ENCODE measurements at places on chromosomes 3 and 15.

DNA sequence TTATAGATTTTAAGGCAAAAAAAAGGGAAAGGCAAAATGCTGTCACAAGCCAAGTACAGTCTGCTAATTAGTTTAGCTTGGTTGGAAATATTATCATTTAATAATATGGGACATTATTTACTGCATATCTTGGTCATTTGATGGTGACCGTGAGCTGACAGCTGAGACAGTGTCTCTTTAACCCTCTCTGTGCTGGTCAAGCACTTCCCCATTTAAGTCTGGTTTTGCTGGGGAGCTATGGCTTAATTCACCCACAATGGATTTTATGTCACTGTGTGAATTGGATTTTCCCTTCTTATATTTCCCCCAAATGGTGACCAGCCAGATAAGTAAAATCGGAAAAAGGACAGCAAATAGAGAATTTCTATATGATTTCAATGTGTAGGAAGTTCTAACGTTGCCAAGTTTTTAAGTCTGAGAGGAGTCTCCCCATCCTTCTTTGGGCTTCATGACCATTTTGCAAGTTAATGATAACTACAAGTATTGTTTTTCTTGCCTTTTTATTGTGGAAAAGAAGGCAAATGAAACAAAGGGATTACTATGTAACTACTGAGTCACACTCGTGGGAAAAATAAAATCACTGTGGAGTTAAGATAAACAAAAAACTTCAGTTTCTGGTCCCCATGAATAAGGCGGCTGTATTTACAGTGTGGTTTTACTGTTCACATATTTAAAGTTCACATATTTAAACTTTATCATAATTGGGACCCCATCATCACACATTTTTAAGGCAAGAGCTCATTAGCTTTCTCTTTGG, 373.5 kb downstream of the NR2F2 start:
- DNase-seq, result no peak

DNA sequence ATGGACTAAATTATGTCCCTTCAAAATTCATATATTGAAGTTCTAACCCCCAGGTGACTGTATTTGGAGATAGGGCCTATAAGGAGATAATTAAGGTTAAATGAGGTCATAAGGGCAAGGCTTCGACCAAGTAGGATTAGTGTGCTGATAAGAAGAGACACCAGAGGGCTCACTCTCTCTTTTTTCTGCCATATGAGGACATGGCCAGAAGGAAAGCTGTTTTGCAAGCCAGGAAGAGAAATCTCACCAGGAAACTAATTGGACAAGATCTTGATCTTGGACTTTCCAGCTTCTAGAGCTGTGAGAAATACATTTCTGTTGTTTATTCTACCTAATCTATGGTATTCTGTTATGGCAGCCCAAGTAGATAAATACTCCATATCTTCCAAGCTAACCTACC, 503.6 kb upstream of the NAALADL2 start:
- DNase-seq, result no peak

DNA sequence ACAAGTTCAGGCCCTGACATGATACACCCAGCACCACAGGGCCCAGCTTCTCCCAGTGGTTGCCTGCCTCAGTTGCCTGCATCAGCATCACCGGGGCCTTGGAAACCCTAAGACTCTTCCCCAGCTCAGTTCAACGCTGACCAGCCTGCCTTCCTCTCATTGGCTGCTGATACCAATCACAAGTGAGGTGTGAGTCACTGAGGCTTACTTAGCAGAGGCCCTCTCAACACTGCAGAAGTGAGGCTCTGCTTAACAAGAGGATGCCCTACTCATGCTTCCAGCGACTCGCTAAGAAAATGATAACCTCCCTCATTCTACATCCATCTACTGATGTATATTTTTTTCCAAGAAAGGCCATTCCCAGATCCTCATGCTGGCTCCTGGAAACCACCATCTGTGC, 151.9 kb downstream of the ADAMTS17 start:
- no peak for DNase-seq

- DNase-seq, result peak; percentile 11
Measured at GRCh38 chr3:126394179-126394976, at the start of gene CFAP100. TSS of gene CFAP100 (plus strand) at chr3:126394909. CDS start at chr3:126396001, 1,092 bp downstream.

GRCh38 chr3:73542136-73542535, 82.6 kb downstream of the PDZRN3 start:
- no peak for DNase-seq

GRCh38 chr3:81375921-81376320, 385.5 kb downstream of the GBE1 start:
- no peak for DNase-seq

DNA sequence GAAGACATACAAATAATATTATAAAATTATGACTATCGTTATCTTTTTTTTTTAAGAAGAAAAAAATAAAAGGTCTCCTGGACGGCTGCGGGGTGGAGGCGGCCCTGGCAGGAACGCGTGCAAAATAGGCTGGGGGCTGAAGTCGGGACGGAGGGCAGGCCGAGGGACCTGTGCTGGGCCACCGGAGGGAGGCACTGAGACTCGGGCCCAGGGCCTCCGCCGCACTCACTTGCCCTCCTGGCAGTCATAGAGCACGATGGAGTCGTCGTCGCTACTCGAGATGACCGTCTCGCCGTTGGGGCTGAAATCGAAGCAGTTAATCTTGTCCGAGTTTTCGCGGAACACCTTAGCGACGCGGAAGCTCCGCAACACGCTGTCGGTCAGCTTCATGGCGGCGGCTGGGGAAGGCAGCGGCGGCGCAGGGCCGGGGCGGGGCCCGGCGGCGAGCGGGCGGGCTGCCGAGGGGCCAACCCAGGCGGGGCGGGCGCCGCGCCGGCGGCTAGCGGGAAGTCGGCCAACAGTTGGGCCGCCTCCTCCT, 408 bp downstream of the WDR82 start:
- DNase-seq, result no peak

- no peak for DNase-seq
Measured at GRCh38 chr15:35874260-35874905, 328.4 kb upstream of the DPH6 start.

GRCh38 chr3:15942462-15942861, 144.7 kb upstream of the ANKRD28 start:
- no peak for DNase-seq

- DNase-seq, result peak; percentile 32
Measured at GRCh38 chr15:94478763-94479162, 247.4 kb downstream of the MCTP2 start.

- DNase-seq, result no peak
Measured at GRCh38 chr15:52567871-52568600, 794 bp downstream of the ARPP19 start.

GRCh38 chr3:191901741-191902140, 440.8 kb downstream of the PYDC2 start:
- no peak for DNase-seq

- no peak for DNase-seq
Measured at GRCh38 chr3:42290966-42291714, 25.2 kb upstream of the CCK start.

- DNase-seq, result no peak
Measured at GRCh38 chr3:42080453-42080872, 10.7 kb upstream of the TRAK1 start.

GRCh38 chr15:27831384-27832236, 267.5 kb downstream of the OCA2 start:
- DNase-seq, result no peak

DNA sequence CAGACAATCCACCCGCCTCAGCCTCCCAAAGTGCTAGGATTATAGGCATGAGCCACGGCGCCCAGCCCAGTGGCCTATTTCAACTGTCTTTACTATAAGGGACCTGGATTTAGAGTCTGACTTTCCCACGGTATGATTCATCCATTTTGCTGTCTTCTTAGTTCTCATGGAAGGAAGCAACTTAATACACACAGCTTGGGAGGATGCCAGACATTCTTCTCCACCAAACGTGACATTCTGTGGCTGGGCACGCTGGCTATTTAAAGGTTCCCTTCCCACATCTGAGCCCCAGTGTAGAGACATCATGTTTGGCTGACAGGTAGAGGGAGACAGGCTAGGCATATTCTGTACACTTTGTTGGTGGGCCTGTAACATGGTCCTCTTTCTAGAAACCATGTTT, 26.2 kb downstream of the FAM43A start:
- DNase-seq, result no peak

GRCh38 chr3:131582438-131582837, 79.7 kb upstream of the MRPL3 start:
- DNase-seq, result no peak

DNA sequence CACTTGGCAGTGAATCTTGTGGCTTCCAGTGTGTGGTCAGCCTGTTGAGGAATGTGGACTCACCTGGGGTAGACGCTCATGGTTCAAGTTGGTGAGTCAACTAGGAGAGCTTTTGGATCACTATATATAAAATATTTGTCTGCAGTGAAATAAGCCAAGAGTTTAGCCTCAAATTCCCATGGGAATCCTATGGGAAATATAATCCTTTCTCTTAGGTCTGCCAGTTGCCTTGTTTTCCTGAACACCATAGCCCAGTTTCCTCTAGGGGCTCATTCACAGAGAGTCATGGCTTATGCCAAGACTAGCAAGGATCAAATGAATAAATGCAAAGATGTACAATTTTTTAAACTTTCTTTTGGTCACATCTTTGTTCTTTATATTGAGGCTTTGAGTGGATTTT, 100.1 kb upstream of the NPHP3 start:
- DNase-seq, result peak; percentile 67

DNA sequence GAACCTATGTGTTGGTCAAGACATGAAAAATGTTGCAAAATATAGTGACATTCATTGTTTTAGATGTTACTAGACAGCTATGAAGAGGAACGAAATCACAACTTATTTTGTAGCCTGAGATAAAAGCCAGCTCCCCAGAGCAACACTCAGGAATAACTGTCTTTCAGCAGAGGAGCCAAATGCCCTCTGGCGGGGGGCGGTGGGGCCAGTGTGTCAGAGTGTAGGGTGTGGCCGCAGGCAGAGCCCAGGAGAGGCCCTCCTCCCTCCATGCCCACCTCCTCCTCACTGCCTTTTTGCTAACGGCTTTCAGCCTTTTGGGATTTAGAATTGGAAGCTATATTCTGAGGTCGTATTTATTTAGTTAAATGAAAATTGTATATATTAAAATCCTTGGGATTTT, 16.9 kb downstream of the APOD start:
- DNase-seq, result no peak

GRCh38 chr3:22606938-22607337, 596.2 kb upstream of the UBE2E2 start:
- DNase-seq, result no peak

DNA sequence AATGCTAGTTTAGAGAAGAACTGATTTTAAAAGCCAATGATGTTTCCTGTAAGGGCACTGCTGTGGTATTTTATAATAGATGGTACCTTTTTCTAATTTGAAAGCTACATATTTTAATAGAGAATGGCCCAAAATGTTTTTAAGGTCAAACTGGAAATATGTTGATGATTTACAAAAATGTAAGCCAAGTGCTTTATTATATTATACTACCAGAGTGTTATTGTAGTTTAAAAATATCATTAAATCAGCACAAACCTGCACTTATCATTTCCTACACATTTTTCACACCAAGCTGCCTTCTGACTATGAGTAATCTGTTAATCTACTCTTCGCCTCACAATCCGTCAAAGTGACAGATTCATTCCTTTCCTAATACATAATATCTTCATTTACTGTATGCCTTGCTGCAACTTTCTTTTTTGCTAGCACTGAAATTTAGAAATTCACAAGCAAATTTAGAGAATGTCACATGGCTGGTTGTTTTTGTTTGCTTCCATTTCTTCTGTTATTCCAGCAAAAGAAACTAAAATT, 126.4 kb upstream of the FAM3D start:
- no peak for DNase-seq

DNA sequence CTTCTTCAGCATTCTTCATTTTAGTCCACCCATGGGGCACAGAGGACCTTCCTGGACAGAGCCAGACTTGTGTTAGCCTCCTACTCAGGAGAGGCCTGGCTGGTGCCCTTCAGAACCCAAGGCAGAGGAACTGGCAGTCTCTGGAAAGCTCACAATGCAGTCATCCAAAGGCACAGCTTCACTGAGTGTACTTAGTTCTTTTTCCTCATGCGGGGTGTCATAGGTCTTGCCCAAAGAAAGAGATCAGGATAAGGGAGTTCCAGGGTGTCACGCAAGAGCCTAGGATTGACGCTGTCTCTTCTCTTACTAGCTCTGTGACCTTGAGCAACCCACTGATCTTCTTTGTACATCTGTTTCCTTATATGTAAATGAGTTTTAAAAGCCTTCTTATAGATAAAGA, 58.7 kb downstream of the CD200 start:
- DNase-seq, result no peak

GRCh38 chr15:71815301-71815700, 4.9 kb downstream of the NR2E3 start:
- DNase-seq, result no peak

DNA sequence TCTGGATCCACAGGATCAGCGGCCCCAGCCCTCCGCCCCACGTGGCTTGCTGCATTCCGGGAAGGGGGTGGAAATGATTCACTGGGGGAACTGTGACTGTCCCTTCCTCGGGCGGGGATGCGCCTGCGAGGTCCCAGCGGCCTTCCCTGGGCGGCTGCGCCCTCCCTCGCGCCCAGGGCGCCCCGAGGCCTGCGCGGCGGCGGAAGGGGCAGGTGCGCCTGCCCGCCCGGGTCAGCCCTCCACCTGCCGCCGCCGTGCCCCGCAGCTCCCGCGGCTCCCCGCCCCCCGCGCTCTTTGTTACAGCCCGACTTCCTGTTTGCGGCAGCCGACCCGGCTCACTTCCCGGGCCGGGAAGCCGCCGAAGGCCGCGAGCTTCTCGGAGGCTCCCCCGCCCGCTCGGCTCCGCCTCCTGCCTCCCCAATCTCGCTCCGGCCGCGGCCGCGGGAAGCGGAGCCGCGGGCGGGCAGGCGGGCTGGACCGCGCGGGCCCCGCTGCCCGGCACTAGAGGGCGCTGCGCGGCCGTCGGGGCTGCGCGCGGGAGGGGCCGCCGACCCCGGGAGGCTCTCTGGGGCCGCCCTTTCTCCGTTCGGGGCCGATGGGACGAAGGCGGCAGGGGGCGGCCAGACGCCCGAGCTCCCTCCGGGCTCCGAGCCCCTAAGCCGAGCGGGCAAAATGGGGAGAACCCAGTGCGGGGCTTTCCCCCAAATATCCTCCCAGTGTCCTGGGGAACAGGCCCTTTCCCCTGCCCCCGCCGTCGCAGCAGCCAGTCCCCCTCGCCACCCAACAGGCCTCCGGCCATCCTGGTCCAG, 11.5 kb upstream of the CHAC1 start:
- DNase-seq, result peak; percentile 80

GRCh38 chr15:55879181-55879580, 114.2 kb downstream of the NEDD4 start:
- no peak for DNase-seq

DNA sequence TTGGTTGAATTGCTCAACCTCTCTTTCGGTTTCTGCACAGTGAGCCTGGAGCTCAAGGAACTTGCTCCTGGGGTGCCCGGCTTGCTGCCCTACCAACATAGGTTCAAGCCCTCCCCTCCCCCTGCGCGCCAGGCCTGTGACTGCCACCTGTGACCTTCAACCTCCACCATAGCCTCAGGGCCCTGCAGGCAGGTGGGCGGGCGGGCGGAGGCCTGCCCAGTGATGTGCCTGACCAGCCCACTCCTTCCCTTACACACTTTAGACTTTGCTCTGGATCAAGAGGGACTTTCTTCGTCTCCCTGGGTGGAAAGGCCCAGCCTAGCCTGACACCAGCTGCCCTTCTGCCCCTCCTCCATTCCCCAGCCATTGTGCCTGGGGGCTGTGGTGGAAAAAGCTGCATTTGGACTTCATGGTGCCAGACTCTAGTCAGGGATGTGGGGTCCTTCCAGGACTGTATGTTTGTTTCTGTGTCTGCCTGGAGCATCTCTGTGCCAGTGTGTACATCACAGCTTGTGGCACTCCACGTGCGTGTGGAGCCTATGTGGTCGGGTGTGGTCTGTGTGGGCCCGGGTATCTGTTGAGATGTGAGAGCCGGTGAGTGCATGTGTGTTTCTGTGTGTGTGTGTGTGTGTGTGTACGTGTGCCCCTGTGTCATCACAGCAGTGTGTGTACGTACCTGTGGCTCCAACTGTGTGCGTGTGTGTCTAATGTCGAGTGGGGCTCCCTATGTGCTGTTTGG, 9.5 kb downstream of the PRKCD start:
- no peak for DNase-seq
